Right cardiac atrium (tissue), 5 donors: ENCODE measurements at places on chromosomes 7 and 10. TPM values are rescaled to one million over a fixed set of nuclear protein-coding genes. Genes with fewer than 3 reads are reported as not detected.

ADAM22 gene
- 2.5 TPM for total RNA-seq

- no peak for DNase-seq
Observed at GRCh38 chr10:22629852-22630233, 84.5 kb downstream of the PIP4K2A start.

NUTM2A gene
- 2.5 TPM for total RNA-seq

PHKG1 gene
- 35.5 TPM for total RNA-seq

GRCh38 chr7:116150588-116150987, 59.8 kb upstream of the TES start:
- DNase-seq: no peak

DNA sequence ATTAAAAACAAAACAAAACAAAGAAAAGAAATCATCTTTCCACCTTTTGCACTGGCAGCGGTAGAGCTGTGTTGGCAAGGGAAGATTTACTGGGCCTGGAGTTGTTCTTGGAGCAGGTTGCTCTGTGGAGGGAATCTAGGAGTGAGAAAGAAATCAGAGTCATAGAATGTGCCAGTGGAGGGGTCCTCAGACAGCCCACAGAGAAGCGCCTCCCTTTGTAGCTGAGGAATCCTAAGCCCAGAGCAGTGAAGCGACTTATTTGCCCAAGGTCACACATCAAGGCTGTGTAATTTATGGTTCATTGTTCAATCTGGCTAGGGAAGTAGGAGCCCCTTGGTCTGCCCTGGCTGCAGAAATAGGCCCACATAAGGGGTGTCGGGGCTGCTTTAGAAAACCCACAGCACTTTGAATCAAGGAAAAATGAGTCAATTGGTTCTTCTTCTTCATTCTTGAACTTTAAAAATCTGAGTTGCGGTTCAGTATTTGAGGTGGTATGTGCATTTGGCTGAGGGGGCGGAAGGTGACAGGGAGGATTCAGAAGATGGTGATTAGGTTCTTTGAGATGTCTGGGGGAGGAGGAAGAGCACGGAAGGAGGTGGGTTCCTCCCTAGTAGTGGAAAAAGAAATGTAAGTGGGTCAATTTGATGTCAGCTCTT, 253.7 kb downstream of the PTEN start:
- no peak for DNase-seq

- no peak for DNase-seq
Observed at GRCh38 chr7:28862595-28863272, 95.4 kb downstream of the TRIL start.

AKR1B15 gene
- total RNA-seq: not detected

DNA sequence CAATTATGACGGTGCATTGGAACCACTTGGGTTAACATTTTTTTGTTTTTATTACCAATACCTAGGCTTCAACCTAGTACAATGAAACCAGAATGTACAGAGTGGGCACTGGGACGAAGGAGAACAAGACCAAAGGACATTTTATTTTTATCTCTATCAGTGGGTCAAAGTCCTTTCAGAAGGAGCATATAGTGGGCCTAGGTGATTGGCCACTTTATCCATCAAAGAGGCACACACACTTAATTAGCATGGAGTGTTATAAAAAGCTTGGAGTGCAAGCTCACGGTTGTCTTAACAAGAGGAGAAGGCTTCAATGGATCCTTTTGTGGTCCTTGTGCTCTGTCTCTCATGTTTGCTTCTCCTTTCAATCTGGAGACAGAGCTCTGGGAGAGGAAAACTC, at the start of gene CYP2C19:
TSS of gene CYP2C19 (plus strand) at position 289 of the 400 bp plus-strand sequence. CDS start at position 314, 25 bp downstream.
- no peak for DNase-seq

CDH23 gene
- 6.0 TPM for total RNA-seq

- DNase-seq: no peak
Observed at GRCh38 chr10:4828005-4828404, 2.0 kb downstream of the AKR1E2 start.

OGDH gene
- 347 TPM for total RNA-seq

GRCh38 chr7:391411-391951, 101.5 kb downstream of the FOXL3 start:
- DNase-seq: no peak

DNA sequence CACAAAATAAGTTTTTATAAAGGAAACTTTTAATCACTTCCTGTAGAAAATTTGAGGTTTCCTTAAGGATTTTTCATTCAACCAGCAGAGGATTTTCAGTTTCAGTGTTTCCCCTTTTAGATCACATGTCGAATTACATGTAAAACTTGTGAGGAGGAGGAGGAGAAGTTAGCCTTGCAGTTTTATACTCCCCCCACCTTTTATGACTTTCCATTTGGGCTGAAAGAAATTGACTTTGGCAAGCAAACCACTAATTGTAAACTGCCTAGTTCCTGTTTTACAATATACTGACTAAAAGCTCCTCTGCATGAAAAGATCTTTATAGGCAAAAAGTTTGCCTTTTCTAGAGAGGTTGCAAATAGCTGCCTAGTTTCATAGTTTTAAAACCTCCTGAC, 3.0 kb downstream of the BAMBI start:
- DNase-seq: no peak

SAMD8 gene
- total RNA-seq: 25.4 TPM

PLAU gene
- total RNA-seq: 4.8 TPM

CPA2 gene
- 0.67 TPM for total RNA-seq

- DNase-seq: no peak
Observed at GRCh38 chr7:5701085-5701914, 80.2 kb downstream of the RNF216 start.

EMX2 gene
- total RNA-seq: 0.76 TPM

DNA sequence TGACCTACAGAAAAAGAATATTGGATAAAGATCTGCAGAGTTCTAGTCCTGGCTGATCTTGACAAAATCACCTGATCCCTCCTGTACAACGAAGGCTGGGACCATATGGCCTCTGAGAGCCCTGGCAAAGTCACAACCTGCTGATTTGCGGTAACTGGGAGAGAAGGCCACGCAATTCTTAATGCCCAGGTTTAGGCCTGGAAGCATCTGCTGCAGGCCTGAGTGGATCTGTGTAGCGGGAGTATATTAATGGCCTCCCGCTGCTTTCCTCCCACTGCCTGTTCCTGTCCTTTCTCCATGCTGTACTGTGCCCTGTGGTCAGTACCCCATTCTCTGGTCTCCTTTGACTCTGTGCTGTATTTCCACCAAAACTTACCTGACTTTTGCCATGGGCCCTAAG, 24.2 kb downstream of the AKR1B1 start:
- no peak for DNase-seq

DNA sequence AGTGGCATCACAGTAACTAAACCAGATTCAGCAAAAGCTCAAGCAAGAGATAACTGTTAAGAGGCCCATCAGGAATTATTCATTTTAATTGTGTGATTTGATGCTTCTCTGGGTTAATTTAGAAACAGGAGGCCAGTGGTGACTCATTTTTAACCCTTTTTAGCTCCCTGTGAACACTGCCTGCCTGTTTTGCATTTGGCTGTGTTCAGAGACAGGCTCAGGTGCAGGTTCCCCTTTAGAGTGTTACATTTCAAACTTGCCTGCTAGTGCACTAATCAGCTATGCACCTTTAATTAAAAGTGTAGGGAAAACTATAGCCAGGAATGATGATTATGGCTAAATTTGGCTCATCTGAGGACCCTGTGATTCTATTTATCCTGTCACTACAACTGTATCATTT, 6.5 kb downstream of the STAMBPL1 start:
- no peak for DNase-seq

DNA sequence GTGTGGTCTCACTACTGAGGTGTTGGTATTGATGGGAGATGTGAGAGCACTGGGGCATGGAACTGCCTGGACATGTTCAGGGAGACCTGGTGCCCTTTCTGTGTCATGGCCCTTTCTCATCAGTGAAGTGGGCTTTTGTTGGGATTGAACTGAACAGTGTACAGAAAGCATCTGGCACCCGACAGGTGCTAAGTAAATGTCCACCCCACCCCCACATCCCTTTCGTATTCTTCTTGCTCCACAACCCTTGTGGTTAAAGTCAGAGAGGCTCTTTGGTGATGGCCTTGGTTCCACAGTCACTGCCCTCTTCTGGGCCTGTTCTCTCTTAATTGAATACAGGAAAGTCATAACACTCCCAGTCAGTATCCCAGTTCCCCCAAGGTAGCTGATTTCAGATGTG, 5.4 kb downstream of the NOM1 start:
- no peak for DNase-seq

GRCh38 chr7:94223375-94224084, 171.2 kb upstream of the COL1A2 start:
- no peak for DNase-seq

GRCh38 chr10:100303724-100304319, 17.3 kb upstream of the BLOC1S2 start:
- no peak for DNase-seq

DNA sequence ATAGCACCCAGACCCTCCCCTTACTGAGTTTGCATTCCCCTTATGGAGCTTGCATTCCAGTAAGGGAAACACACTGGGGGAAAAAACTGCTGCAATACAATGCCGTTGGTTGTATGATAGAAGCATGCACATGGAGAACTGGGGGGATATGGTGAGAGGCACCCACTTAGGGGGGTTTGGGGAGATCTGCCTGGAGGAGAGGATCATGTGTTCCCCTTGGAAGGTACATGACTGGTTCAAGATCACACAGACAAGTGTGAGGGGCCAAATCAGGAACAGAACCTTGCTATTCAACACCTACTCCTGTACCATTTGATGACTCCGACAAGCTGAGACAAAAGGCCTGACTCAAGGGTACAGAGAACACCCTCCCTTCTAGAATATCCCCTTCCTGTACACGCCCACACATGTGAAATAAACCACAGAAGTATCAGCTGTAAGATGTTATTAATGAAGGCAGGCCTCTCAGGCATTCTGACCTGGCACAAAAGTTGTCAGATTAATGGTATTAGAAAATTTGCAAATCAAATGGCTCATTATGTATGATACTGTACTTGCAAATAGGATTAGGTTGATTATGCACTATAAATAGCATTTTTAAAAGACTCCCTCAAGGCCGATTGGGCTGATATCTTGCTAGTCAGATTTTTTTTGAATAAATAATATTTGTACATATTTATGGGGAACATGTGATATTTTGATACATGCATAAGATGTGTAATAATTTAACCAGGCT, 122.2 kb downstream of the NPY start:
- no peak for DNase-seq
